ENCODE measurements at places on chromosomes 1 and 21.

- no peak for DNase-seq
Measured at GRCh38 chr1:50877641-50878040, 82.4 kb downstream of the FAF1 start.

- DNase-seq = no peak
Measured at GRCh38 chr1:155198547-155198906, 9.2 kb downstream of the THBS3 start.

- DNase-seq = peak; percentile 53
Measured at GRCh38 chr1:201329286-201329685, 46.0 kb downstream of the PKP1 start.

GRCh38 chr1:12380326-12381249 is 150.8 kb downstream of the VPS13D start:
- DNase-seq = no peak

DNA sequence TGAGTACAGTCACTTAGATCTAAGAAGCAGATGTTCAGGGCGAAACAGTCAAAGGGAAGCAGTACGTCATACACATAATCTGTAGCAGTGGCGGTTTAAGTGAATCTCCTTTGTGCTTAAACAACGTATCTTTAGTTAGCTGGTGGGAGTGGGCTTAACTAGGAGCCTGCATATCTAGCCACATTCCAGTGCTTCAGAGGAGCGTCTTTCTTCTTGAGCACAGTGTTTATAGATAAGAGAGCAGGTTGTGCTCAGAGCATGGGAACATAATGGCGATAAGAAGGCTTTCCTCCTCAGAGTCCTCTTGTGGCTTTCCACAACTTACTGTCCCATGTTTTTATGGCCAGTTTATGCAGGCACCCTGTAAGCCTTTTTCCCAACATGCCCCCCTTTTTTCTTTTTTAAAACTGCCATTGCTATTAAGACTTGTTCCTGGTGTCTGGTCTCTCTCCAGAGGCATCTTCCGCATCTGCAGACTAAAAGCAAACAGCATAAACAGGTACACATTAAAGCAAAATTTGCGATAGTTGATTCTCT is 3.2 kb downstream of the DAP3 start:
- no peak for DNase-seq

DNA sequence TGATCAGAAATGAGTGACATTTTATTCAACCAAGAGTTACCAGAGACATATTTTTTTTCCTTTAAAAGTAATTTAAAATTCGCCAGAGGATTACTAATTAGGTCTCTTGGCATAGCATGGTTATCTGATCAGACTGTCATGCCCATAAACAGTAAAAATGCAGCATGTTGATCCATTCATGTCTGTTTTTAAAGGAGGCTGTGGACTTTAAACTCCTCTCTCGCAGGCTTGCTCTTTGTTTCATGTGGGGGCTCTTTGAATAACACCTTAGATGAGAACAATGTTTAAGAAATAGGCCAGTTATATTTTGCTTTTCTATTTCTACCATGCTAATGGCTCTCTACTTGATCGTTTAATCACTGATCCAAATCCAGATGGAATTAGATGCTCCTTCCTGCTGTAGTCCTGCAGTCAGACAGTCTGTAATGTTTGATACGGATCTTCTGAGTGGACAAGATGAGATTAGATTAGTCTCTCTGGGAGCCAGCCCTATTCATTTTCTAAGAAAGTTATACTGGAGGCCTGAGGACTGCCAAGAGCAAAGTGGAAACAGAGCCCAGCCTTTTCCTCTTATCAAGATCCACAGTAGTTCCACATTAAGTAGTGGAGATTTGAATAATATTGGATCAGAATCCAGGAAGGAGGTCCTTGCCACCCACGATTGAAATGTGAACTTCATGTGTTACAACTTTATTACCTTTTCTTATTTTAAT is 197.4 kb downstream of the HS2ST1 start:
- DNase-seq = no peak

GRCh38 chr1:112057736-112058135 is 68.3 kb upstream of the KCND3 start:
- no peak for DNase-seq

DNA sequence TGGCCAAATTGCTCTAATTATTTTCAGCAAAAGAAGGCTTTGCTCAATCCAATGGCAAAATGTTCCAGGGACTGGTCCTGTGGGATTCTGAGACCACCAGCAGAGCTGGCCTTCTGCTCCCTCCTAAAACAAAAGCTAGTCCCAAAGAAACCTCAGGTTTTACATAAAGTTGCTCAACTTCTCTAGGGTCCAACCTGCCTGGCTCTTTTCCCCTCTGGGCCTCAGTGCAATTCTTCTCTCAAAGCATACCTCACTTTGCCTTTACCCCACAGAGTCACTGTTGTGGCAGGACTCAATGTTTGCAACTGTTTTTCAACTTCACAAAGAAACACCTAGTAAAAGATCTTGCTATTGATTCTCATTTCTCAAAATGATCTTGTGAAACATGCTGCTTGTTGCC is 39.8 kb downstream of the TBX15 start:
- no peak for DNase-seq

- DNase-seq = peak; percentile 76
Measured at GRCh38 chr1:53949023-53949990, 3.2 kb downstream of the LRRC42 start.

- DNase-seq = no peak
Measured at GRCh38 chr1:64743954-64744491, 852 bp upstream of the RAVER2 start.

GRCh38 chr21:25370311-25370744 is 237.0 kb downstream of the MRPL39 start:
- peak; percentile 94 for DNase-seq

- no peak for DNase-seq
Measured at GRCh38 chr1:245957427-245957826, 549.7 kb downstream of the SMYD3 start.

DNA sequence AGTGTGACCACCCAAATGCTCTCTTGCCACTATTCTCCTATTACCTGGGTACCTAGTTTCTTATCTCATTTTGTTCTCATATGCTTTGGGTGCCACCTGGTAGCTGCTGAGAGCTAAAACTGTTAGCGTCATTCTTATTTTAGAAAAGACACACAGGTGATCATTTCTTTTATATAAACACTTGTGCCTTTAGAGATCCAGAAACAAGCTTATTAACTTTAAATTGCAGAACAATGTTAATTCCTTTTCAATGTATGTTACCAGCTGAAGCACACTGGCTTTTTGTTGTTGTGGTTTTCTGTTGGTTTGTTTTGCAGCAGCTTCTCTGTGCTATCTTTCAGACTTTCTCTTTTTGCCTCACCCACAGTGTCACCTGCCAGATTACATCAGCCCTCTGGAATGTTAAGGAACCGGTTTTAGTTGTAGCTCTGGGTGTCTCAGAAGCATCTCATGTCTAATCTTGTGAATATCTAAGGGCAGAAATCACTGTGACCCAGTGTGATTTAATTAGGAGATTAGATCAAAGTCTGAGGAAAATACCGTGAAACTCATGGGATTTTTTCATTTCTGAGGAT is 43.4 kb upstream of the SLC19A2 start:
- peak; percentile 52 for DNase-seq

DNA sequence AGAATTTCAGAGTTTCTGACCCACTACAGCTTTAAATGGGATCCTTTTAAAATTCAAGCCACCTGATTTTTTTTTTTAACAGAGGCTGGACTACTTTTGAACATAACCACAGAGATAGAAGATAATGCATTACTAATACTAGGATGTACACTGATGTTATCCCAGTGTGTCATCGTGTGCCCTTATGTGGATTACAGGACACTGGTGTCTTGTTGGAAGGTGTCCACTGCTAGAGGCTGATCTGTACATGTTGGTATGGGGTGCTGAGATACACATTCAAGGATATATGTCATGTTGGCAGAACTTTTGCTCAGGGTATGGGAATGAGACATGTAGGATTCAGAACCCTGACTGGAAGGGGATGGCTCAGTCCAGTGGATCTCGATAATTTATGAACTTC is 56.3 kb downstream of the INAVA start:
- no peak for DNase-seq
